ENCODE measurements at places on chromosomes 3 and 15. TPM values are rescaled to one million over a fixed set of nuclear protein-coding genes. Genes with fewer than 3 reads are reported as not detected.

The SAMMSON gene
- not detected for total RNA-seq

The MESP1 gene
- 0.88 TPM for total RNA-seq

DNA sequence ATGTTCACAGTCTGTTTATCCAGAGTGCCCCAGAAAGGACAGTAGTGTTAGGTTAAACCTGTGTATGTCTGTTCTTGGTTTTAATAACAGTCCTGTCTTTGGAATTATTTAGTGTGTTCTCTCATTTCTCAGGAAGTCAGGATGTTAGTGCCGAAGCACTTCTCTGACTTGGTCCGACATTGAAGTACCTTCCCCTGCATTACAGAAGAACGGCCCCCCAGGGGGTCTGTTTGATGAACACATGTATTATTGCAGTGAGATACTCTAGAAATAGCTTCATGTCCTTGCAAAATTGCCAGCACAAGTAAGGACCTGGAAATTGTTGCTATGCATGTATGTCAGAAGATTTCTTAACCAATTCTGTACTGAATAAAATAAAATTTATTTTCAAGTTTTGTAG, 110.9 kb downstream of the IGF1R start:
- DNase-seq = no peak

GRCh38 chr3:131917006-131917405, 117.8 kb downstream of the CPNE4 start:
- no peak for DNase-seq

DNA sequence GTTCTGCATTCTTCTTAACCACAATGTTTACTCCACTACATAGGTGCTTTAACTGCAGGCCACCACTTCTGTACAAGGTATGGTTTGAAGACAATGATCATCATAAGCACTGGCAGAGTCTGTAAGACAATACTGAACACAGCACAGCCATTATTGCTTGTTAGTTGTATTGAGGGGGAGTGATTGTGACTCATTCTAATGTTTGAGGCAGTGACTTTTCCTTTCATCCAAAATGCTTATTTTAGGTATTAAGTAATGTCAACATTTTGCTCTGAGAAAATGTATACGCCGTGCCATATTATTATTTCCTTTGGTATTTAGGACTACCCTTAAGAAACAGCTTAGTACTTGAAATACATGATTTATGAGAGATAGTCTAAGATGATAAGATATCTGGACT, 618.2 kb upstream of the ZNF717 start:
- no peak for DNase-seq
